ENCODE measurements at places on chromosomes 4 and X.

- no peak for DNase-seq
These were observed 2305.1 kb downstream of the PCDH7 start for GRCh38 chr4:33025236-33025635.

DNA sequence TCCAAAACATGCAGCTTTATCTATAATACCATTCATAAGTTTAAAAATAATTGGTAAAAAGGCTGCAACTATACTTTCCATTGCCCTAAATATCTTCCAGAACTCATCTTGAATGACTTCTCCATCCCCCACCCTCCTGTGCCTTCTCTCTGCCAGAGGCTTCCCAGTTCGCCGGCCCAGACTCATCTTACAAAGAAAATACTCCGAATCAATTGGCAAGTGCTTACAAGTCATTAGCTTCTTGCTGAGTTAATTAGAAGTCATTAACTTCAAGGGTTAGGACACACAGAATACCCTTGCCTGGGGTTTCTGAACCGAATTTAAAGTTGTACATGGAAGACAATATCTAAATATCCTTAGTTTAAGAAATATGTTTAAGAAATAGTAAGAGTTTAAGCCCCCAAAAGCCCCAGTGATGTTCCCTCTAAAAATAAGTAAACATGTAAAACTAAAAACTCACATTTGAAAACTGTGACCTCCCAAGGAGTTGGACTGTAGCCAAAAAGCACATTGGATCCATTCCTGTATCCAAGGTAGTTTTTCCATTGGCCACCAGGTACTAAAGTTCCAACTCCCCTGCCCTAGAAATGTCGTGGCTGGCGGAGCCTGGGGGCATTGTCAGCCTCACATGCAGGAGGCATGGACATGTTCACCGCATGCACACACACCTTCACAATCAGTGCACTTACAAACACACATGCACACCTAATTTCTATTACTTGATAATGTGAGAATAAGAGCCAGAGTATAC is 535.2 kb upstream of the FAT1 start:
- no peak for DNase-seq

DNA sequence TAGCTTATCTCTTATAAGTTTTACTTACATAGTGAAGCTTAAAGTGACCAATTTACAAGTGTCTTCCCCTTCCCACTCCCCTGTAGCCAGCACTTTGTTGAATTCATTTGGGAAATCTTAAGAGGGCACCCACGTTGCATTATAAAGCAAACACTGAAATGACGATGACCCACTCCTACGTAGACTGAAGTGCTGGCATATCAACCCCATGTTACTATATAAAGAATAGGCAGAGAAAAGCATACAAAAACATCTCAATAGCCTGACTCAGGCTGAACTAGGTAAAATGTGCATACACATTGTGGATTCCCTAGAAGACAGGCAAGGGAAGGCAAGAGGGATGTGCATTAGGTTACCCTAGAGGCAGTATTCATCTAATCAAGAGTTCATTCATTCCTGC is 313.4 kb downstream of the TENM3 start:
- DNase-seq: no peak

GRCh38 chr4:2796849-2797544 is 4.1 kb downstream of the SH3BP2 start:
- no peak for DNase-seq

DNA sequence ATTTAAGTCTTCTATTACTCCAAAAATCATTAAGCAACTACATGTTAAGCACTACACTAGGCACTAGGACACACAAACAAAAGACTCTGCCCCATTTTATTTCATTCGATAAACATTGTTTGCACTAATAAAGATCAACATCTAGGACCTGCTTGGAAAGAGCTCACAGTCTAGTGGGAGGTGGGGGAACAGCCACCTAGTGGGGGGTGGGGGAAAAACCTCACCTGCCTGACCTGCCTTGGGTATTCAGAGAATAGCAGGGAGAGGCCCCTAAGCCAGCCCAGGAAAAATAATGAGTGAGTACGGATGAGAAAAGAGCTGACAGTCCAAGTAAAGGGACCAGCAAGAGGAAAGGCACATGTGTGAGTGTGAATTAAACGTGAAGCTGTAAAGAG is 52.2 kb downstream of the PRDM5 start:
- no peak for DNase-seq

GRCh38 chr4:166195101-166195500 is 322.1 kb downstream of the TLL1 start:
- no peak for DNase-seq

GRCh38 chr4:26410385-26411293 is 79.6 kb downstream of the CCKAR start:
- DNase-seq: no peak

GRCh38 chr4:94722270-94722669 is 35.5 kb upstream of the BMPR1B start:
- no peak for DNase-seq

DNA sequence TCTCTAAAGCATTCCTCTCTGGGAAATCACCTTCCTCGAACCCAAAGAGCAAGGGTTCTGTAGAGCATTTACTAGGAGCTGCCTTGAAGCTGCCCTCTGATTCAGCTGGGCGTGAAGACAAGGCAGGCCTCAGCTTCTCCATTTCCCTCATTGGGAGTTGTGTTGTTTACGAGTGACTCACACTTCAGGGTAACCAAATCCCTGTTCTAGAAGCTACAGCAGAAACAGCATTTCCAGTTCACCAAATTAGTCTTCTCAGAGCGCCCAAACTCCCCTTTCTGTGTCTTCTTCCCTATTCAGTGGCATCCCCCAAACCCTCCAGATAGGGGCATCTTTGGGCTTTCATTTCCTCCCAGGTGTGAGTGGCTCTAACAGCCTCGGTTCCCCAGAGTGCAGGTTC is 863 bp upstream of the XPNPEP2 start:
- no peak for DNase-seq

DNA sequence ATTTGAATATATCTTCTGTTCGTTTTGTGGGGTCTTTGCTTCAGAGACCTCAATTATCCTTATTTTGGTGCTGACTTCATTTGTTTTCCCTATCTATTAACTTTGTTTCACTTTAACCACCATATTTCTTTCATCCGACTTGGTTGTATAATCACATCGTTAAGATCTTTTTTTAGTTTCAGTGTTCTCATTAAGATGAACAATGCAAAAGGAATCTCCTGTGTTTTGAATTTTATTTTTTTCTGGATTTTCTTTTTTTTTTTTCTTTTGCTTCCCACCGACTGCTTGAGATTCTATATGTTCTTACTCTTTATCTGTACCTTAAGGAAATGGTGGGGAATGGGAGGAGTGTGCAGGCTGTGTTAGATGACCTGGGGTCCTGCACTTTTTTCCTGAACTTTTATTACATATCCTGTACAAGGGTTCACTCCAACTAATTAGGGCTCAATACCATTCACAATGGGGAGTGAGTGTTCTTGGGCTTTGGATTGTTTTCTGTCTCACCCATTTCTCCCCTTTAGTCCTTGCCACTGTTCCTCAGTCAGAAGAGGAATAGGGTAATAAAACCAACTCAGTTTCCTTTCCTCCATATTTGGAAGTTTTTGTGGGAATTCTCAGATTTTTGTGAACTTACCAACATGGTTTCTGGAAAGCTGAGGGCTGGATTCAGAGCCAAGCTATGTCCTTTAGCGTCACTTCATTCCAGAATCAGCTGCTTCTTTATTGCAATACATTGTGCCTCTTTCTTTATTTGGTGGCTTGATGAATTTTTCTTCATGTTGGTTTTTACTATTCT is 43.2 kb upstream of the BMPR1B start:
- DNase-seq: no peak

GRCh38 chrX:46967547-46967946 is 55.3 kb downstream of the JADE3 start:
- DNase-seq: no peak
